ENCODE measurements at places on chromosomes 6 and 20. TPM values are rescaled to one million over a fixed set of nuclear protein-coding genes. Genes with fewer than 3 reads are reported as not detected.

ARMH2 gene
- not detected for total RNA-seq

CGA gene
- not detected for total RNA-seq

SYNJ2 gene
- total RNA-seq = 8.3 TPM

LAMA5 gene
- 150 TPM for total RNA-seq

DZANK1 gene
- 2.9 TPM for total RNA-seq

C4B gene
- total RNA-seq = 23.1 TPM

SLC17A3 gene
- total RNA-seq = not detected

KATNA1 gene
- total RNA-seq = 18.7 TPM

SLC22A1 gene
- total RNA-seq = 1.2 TPM

ID4 gene
- total RNA-seq = 27.7 TPM

CST5 gene
- not detected for total RNA-seq

ACTR5 gene
- total RNA-seq = 18.4 TPM

SYCP2 gene
- total RNA-seq = 3.2 TPM

PPDPF gene
- 198 TPM for total RNA-seq

SRMS gene
- not detected for total RNA-seq

TEAD3 gene
- 29.0 TPM for total RNA-seq

NOTCH4 gene
- 18.2 TPM for total RNA-seq

LIN28B gene
- total RNA-seq = not detected

HLA-E gene
- 618 TPM for total RNA-seq

LTB gene
- 5.4 TPM for total RNA-seq

RIPPLY2 gene
- not detected for total RNA-seq

OR12D3 gene
- total RNA-seq = not detected

DEFB119 gene
- not detected for total RNA-seq

KHDC1L gene
- not detected for total RNA-seq

GZF1 gene
- total RNA-seq = 20.9 TPM

PRICKLE4 gene
- 10.1 TPM for total RNA-seq

ZC2HC1B gene
- not detected for total RNA-seq

NRSN1 gene
- 1.5 TPM for total RNA-seq

CST1 gene
- not detected for total RNA-seq

All from vagina (tissue), 2 donors.